Neural crest cell (in vitro differentiated cells): ENCODE measurements at places on chromosomes 1 and 21. TPM values are rescaled to one million over a fixed set of nuclear protein-coding genes. Genes with fewer than 3 reads are reported as not detected.

GRCh38 chr1:209324901-209325871, 258.3 kb upstream of the CAMK1G start:
- DNase-seq: no peak
- no peak overlapping the region for H3K4me3 ChIP-seq
- no peaks in the 10 kb centered on the region for H3K27me3 ChIP-seq
- H3K27ac ChIP-seq: no peak overlapping the region

DNA sequence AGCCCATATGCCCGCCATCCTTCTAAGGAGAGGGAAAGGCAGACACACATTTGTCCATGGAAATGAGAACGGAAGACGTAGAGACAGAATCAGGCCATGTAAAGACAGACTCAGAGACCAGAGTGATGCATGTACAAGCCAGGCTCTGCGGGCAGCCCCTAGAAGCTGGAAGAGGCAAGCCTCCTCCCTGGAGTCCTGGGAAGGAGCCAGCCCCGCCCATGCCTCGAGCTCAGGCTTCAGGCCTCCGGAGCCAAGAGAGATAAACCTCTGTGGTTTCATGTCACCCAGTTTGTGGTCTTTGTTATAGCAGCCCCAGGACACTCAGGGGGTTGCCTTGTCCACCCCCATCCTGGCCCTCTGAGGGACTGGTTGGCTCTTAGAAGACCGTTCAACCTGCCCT, 11.6 kb downstream of the PDE9A start:
- peaks cover 32% of the 10 kb centered on the region for H3K4me1 ChIP-seq
- DNase-seq: no peak
- peaks cover 5% of the 10 kb centered on the region for H3K36me3 ChIP-seq
- H3K4me3 ChIP-seq: no peak overlapping the region
- H3K27ac ChIP-seq: peak overlapping the region; percentile 14

DNA sequence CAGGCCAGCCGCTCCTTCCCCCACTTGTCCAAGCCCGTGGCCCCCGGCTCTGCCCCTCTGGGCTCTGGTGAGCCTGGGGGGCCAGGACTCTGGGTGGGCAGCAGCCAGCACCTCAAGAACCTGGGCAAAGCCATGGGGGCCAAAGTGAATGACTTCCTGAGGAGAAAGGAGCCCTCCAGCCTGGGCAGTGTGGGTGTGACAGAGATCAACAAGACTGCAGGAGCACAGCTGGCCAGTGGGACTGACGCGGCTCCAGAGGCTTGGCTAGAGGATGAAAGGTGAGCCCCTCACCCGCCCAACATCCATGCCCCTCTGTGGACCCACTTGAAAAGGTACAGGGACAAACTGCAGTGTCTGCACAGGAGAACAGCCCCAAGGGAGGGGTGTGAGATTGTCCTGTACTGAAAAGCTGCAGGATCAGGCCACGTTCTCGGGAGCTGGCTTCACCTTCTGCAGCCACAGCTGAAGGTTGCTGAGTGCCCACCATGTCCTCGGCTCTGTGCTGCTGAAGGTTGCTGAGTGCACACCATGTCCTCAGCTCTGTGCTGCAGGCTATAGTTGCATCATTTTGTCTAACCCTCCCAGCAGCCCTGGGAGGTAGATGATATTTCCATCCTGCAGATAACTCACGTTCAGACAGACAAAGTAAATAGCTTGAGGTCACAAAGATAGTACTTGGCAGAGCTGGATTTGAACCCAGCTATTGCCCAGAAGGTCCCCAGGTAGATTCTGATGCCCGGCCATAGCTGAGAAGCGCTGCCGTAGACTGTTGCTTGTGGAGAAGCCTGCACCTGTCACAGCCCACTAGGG, 618 bp downstream of the C1orf226 start:
- H3K36me3 ChIP-seq: no peaks in the 10 kb centered on the region
- no peak for DNase-seq
- H3K27me3 ChIP-seq: no peaks in the 10 kb centered on the region
- peaks cover 11% of the 10 kb centered on the region for H3K4me1 ChIP-seq
- H3K27ac ChIP-seq: no peak overlapping the region

DNA sequence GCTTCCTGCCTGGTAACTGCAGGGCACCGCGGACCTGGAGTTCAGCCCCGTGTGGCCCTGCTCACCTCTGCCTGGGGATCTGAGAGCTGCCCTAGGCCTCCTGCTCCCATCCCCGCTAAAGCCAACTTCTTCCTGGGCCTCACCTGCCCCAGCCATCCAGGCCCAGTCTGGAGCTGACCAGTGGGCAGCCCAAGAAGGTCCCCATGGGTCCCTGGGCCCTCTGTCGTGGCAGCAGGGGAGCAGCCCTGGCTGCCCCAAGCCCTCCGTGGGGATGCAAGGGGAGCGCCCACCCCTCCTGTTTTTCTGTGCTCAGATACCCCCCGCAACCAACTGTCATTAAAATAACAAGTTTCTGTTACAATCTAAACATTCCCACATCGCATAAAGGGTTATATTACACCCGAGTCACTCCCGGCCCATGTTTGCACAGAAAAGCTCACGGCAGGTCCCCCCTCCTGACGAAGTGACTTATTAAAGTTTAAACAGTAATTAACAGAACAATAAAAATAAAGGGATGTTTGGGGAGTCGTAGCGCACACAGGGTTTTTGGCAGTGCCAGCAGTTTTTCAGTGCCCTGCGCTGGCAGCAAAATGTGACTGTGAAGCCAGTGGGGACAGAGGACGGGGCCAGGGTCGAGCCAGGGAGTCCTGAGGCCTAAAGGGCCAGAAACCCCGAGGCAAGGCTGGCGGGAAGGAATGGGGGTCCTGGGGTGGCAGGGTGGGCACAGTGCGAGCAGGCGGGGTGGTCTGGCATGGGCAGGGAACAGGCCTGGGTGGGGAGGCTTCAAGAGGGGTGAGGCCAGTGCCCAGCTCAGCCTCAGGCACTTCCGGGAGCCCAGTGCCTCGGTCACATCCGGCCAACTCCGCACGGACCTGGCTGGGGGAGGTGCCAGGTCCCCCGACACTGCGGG, 121.5 kb downstream of the CASZ1 start:
- H3K27me3 ChIP-seq: peaks cover 6% of the 10 kb centered on the region
- H3K36me3 ChIP-seq: no peaks in the 10 kb centered on the region
- DNase-seq: no peak

DNA sequence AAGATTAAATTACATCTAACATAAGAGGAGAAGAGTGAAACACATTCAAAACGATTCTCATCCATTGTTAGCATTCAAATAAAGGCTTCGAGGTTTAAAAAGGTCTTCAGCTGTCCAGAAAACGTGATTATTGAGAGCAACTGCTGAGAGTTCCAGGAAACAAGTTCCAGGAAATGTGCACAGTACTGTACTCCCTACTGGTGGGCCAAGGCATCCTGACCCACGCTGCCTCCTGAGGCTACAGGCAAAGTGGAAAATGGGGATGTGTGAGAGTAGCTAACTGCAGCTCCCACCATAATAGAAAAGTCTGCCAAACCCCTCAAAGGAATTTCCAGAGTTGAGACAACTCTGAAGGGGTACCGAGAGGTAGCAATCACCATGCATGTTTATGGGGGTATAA, 2.0 kb downstream of the VAV3 start:
- H3K27ac ChIP-seq: no peak overlapping the region
- DNase-seq: no peak
- peaks cover 49% of the 10 kb centered on the region for H3K27me3 ChIP-seq
- peak overlapping the region; percentile 77 for H3K4me3 ChIP-seq

DNA sequence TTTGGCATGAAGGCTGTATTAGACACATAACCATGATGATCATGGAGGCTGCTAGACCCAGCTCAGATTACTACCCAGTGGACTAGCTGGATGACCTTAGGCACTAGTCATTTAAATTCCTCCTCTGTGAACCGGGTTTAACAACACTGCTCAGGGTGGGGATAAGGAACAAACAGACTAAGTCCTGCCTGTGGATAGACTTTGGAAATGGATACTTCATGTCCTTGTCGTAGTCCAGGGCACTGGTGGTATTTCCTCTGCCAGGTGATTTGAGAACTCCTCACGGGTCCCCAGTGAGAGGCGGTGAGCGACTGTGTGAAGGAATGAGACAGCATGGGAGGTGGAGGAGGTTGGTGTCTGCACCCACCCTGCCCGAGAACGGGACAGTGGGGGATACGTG, 72.9 kb upstream of the SELENON start:
- no peak for DNase-seq
- H3K4me3 ChIP-seq: no peak overlapping the region
- peaks cover 41% of the 10 kb centered on the region for H3K4me1 ChIP-seq
- H3K36me3 ChIP-seq: no peaks in the 10 kb centered on the region

- no peak for DNase-seq
- H3K4me3 ChIP-seq: peak overlapping the region; percentile 36
- no peaks in the 10 kb centered on the region for H3K27me3 ChIP-seq
- H3K36me3 ChIP-seq: no peaks in the 10 kb centered on the region
- H3K4me1 ChIP-seq: peaks cover 54% of the 10 kb centered on the region
- peak overlapping the region; percentile 46 for H3K27ac ChIP-seq
Observed at GRCh38 chr1:80534606-80535360, 1266.0 kb upstream of the ADGRL2 start.

DNA sequence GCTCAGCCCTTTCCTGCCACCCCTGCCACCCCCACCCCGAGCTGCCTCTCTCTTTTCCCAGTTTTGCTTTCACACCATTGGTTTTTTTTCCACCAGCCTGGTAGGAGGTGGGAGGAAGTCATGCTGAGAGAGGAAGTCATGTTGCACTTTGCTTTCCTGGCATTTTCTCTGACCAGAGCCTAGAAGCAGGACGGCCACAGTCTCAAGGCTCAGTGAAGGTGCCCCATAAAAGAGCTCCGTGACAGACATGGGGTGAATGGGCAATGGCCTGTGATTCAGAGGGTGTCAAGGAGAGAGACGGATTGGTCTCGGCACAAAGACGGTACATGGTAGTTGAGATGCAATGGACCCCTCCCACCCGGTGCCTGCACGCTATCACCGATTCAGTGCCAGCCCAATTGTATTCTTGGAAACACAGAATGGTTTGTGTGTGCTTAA, 42.1 kb upstream of the DMRTB1 start:
- no peak overlapping the region for H3K4me3 ChIP-seq
- H3K4me1 ChIP-seq: peaks cover 36% of the 10 kb centered on the region
- peaks cover 10% of the 10 kb centered on the region for H3K27me3 ChIP-seq
- H3K27ac ChIP-seq: no peak overlapping the region
- DNase-seq: no peak
- no peaks in the 10 kb centered on the region for H3K36me3 ChIP-seq

GRCh38 chr21:30579346-30579745, 10.9 kb downstream of the KRTAP22-2 start:
- H3K4me1 ChIP-seq: peaks cover 9% of the 10 kb centered on the region
- no peak overlapping the region for H3K4me3 ChIP-seq
- no peaks in the 10 kb centered on the region for H3K36me3 ChIP-seq
- H3K27ac ChIP-seq: no peak overlapping the region
- no peak for DNase-seq

GRCh38 chr1:206937425-206937824, 8.8 kb downstream of the PIGR start:
- H3K27ac ChIP-seq: no peak overlapping the region
- H3K4me1 ChIP-seq: no peaks in the 10 kb centered on the region
- H3K4me3 ChIP-seq: no peak overlapping the region
- no peaks in the 10 kb centered on the region for H3K27me3 ChIP-seq
- no peaks in the 10 kb centered on the region for H3K36me3 ChIP-seq

GRCh38 chr1:75198761-75199160, 64.6 kb downstream of the LHX8 start:
- no peak overlapping the region for H3K27ac ChIP-seq
- H3K4me3 ChIP-seq: no peak overlapping the region
- DNase-seq: no peak
- peaks cover 30% of the 10 kb centered on the region for H3K27me3 ChIP-seq

DNA sequence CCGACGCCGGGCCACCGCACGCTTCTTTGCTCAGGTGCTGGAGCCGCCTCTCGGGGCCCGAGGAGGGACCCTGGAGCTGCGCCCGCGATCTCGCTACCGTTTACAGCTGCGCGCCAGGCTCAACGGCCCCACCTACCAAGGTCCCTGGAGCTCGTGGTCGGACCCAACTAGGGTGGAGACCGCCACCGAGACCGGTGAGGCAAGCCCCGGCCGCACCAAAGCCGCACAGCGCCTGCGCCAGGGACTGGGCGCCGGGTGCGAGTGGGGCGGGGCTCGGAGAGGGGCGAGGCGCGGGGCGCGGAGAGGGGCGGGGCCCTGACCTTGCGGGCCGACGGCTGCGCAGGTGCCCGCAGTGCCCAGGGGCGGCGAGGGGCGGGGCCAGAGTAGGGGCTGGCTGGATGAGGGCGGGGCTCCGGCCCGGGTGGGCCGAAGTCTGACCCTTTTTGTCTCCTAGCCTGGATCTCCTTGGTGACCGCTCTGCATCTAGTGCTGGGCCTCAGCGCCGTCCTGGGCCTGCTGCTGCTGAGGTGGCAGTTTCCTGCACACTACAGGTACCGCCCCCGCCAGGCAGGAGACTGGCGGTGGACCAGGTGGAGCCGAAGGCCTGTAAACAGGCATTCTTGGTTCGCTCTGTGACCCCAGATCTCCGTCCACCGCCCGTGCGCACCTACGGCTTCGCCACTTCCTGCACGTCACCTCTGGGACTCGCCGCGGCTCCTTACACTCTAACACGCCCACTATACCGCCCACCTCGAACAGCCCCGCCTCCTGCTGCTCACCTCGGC, 9.8 kb upstream of the CDC20 start:
- peak overlapping the region; percentile 98 for H3K27ac ChIP-seq
- DNase-seq: peak; percentile 82
- H3K4me1 ChIP-seq: peaks cover 16% of the 10 kb centered on the region

- no peaks in the 10 kb centered on the region for H3K36me3 ChIP-seq
Observed at GRCh38 chr1:205328476-205328875, 6.9 kb upstream of the NUAK2 start.

- H3K27me3 ChIP-seq: no peaks in the 10 kb centered on the region
- no peaks in the 10 kb centered on the region for H3K36me3 ChIP-seq
- H3K4me3 ChIP-seq: no peak overlapping the region
- DNase-seq: no peak
Observed at GRCh38 chr21:28332796-28333195, 659.9 kb downstream of the LTN1 start.

DNA sequence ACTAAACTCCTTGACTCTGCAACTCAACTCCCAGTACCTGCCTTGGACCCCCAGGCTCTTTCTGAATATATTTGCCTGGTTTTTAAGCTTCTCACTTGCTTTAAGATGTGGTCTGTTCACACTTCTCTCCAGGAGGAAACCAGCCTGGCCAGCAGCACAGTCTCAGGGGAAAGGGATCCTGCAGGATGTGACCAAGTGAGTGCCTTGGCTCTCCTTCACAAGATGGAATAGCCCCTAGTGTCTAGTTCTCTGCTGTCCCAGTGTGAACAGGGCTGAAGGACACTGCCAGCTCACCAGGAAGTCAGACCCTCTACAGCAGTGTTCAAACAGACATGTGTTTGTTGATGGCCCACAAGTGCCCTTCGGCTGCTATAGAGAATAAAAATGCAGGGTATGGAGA, 32.9 kb downstream of the CD244 start:
- no peak overlapping the region for H3K27ac ChIP-seq
- no peak for DNase-seq
- H3K36me3 ChIP-seq: no peaks in the 10 kb centered on the region
- H3K27me3 ChIP-seq: peaks cover 20% of the 10 kb centered on the region
- no peak overlapping the region for H3K4me3 ChIP-seq

- no peak overlapping the region for H3K27ac ChIP-seq
- no peak for DNase-seq
- no peaks in the 10 kb centered on the region for H3K4me1 ChIP-seq
- H3K27me3 ChIP-seq: no peaks in the 10 kb centered on the region
- no peaks in the 10 kb centered on the region for H3K36me3 ChIP-seq
- H3K4me3 ChIP-seq: no peak overlapping the region
Observed at GRCh38 chr1:20142001-20142710, 3.0 kb downstream of the PLA2G2F start.

Gene SEMA4A
- 1.3 and 2.1 TPM in 2 replicates for total RNA-seq

Gene TLR5
- total RNA-seq: 0.30 and 0.68 TPM in 2 replicates

Gene KLHDC8A
- total RNA-seq: 46.6 and 46.7 TPM in 2 replicates

Gene KRTAP21-3
- not detected in 2 replicates for total RNA-seq

Gene SMIM11
- total RNA-seq: 16.7 and 17.0 TPM in 2 replicates

Gene TACSTD2
- total RNA-seq: not detected in 2 replicates

Gene S100A9
- not detected in 2 replicates for total RNA-seq

Gene CELA2B
- not detected in 2 replicates for total RNA-seq

Gene CFHR5
- total RNA-seq: not detected in 2 replicates

Gene MYOC
- not detected in 2 replicates for total RNA-seq

Gene ANKRD35
- 0.07 and 0.11 TPM in 2 replicates for total RNA-seq

Gene NPPB
- not detected in 2 replicates for total RNA-seq

Gene IFNGR2
- total RNA-seq: 38.9 and 40.5 TPM in 2 replicates
